ENCODE measurements at places on chromosomes 2 and 18.

DNA sequence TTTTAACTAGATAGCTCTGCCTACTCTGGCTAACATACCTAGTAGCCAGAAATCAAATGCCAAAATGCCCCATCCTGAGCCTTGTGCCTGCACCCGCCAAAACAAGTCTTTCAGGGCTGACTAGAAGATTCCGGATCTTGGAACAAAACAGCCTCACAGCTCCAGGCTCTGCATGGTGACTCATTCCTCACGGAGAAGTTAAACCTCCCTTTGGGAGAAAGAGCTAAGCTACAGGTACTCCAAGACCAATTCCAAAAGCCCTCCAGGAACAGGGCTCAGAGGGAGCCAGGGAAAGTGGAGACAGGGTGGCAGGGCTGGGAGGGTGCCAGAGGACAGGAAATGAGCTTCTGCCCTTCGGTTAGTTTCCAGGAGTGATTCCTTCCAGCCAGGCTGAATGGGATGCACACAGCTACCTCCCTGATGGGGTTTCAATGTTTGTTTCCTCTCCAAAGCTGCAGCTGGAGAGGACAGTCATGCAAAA is 295.6 kb downstream of the TNS1 start:
- no peak for DNase-seq

GRCh38 chr2:98924038-98924830 is 11.8 kb downstream of the CRACDL start:
- DNase-seq, result no peak

- DNase-seq, result no peak
Observed at GRCh38 chr2:241851325-241852115, 7.2 kb downstream of the PDCD1 start.

GRCh38 chr2:190982262-190983034 is 31.5 kb downstream of the STAT1 start:
- no peak for DNase-seq

DNA sequence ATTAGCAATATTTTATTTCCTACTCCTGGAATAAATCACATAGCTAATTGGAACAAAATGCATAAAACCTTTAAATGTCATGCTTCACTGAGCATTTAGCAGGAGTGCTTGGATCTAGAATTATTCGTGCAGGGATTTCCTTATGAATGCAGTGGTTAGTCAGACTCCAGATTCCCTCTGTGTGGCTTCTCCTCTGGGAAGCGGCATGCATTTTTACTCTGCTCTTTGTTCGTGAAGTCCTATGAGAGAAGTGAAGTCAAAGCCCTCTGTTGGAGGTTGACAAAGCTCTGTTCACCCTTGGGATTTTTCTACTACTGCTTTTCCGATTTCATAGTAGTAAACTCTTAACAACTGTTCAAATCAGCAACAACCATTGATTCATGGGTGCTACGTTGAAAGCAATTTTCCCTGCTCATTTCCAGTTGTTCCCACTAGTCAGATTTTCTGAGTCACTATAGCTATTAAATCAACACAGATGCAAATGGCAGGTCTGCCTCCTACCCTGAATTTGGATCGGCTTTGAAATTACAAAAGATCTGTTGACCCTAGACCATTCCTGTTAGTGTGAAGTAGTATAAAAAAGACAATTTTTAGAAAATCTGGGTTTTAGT is 461.7 kb downstream of the STK39 start:
- no peak for DNase-seq

DNA sequence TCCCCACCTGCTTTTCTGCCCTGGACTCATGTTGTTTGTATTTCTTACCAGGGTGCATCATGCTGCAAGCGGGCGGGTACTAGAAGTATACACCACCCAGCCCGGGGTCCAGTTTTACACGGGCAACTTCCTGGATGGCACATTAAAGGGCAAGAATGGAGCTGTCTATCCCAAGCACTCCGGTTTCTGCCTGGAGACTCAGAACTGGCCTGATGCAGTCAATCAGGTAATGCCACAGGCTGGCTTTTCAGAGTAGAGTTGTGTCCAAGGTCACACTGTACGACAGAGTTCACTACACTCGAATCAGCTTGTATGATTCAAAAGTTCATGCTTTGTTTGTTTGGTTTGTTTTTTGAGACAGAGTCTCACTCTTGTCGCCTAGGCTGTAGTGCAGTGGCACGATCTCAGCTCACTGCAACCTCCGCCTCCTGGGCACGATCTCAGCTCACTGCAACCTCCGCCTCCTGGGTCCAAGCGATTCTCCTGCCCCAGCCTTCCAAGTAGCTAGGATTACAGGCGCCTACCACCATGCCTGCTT is 19.4 kb downstream of the SRSF7 start:
- DNase-seq, result no peak

- DNase-seq, result no peak
Observed at GRCh38 chr2:203697190-203697589, 9.2 kb upstream of the CD28 start.

- peak; percentile 71 for DNase-seq
Observed at GRCh38 chr2:230691005-230691647, 21.5 kb upstream of the CAB39 start.

- no peak for DNase-seq
Observed at GRCh38 chr2:187698374-187699110, 144.3 kb upstream of the TFPI start.

GRCh38 chr2:188720811-188721605 is 253.2 kb upstream of the COL3A1 start:
- DNase-seq, result no peak

- no peak for DNase-seq
Observed at GRCh38 chr2:238920601-238921001, 72.7 kb downstream of the TWIST2 start.

GRCh38 chr2:29744976-29745375 is 176.4 kb downstream of the ALK start:
- DNase-seq, result no peak

DNA sequence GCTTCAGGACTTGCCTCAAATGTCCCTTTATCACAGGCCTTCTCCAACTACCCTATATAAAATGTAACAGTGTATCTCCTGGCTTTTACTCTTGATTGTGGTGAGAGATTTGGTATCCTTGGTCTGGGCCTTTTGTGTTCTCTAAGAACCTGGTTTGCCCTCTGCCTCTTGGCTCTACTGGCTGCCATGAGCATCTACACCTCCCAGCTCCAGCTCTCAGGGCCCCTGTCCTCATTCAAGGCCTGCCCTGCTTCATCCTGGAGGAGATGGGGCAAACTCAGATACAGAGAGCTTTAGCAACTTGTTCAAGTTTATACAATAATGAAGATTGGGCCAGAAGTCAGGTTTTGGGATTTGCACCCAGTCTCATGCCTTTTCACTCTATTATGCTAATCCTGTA is 45.0 kb downstream of the QPCT start:
- no peak for DNase-seq

GRCh38 chr18:61946449-61946848 is 53.6 kb upstream of the RNF152 start:
- no peak for DNase-seq

DNA sequence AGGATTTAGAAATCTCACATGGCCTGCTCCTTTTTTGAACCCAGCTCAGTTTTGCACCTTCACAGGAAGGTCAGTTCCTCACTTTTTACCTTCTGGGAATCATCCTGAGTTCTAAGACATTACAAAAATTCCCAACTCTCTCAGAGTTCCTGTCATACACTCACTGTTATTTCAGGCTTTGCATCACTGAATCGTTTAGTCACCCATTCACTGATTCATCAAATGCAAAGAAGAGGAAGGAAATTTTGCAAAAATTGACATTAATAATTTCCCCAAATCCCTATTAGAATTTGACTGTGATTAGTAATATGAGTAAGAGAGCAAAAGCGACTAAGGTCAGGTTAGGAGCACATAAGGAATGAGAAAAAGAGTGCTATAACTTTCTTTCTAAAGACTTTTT is 197.5 kb downstream of the PDE1A start:
- no peak for DNase-seq

DNA sequence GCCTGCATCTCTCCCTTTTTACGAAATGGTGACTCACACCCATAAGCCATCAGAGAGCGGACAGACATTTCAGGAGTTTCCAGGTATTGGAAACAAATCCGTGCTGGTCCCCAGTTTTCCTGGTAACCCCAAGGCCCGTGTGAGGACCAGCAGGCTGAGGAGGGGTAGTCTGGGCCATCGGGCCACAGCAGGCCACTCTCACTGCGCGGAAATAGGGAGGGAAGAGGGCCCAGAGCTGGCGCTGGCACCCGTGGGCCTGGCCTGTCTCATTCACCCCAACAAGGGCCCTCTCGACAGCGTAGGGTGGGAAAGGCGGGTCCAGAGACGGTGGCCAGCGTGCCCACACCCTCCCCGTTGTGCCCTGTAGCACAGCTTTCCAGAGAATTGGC is 13.7 kb upstream of the FAHD2A start:
- DNase-seq, result no peak

DNA sequence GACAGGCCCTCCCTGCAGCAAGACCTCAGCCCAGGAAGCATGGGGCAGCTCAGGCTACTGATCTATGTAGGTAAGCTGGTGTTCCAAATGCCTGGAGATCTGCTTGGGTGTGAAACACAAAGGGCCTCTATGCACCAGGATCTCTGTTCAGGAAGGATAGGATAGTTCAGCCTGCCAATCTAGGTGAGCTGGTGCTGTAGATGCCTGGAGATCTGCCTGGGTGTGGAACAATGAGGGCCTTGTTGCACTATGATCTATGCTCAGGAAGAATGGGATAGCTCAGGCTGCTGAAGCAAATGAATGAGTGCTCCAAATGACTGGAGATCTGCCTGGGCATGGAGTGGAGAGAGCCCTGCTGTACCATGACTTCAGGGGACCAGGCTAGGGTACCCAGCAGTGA is 48.9 kb upstream of the MYL1 start:
- no peak for DNase-seq

DNA sequence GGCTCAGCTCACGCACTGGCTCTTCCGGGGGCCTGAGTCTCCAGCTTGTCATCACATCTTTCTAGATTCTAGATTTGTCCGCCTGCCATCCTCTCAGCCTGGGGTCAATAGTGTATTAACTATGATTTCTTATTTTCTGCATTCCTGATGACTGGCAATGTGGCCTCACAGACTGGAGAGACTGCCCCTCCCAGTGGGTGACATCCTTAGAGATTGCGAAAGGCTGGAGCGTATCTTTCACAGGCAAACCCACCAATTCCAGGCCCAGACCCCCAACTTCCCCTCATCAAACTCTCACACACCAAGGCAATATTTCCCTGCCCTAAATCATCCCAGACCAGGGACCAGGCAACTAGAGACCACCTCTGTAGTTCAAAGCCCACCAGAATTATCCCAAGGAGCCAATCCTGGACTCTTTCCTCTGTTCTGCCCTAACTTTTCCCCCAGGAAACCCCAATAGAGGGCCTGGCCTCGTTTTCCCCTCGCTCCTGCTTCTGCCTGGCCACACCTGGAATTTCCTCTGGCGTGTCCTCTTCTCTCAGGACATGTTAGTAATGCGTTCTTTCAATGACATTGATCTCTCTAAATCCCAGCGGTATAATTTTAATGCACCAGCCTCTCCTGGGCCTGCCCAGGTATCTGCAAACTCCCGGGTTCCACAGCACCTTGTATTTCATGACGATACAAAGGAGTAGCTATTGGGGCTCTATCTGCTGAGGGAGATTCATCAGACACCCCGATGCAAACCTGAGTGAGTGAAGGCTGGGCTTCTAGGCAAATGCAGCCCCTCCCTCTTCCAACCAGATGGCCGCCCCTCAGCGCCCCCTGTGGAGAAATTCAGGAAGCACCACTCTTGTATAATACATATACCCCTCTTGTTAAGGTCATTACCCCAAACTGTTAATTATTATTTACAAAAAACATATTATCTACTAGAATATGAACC is 2.4 kb upstream of the KCNF1 start:
- peak; percentile 35 for DNase-seq

- DNase-seq, result no peak
Observed at GRCh38 chr2:63569740-63570139, 18.5 kb downstream of the WDPCP start.

DNA sequence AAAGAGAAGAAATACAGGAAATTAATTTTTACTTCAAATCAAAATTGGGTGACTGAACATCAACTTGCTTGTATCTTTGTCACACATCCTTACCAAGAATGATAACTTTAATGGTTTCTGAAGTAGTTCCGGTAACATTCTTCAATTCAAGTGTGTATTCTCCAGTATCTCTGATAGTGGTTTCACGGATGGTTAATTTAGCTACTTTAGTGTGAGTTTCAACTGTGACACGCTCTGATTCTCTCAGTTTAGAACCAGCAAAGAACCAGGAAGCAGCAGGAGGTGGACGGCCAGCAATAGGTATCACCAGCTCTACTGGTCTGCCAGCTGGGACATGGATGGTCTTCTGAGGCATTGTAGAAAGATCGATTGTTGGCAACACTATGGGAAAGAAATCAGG is 62.3 kb downstream of the PLEKHA3 start:
- no peak for DNase-seq

- no peak for DNase-seq
Observed at GRCh38 chr18:8396254-8396653, 213.0 kb upstream of the RAB12 start.

DNA sequence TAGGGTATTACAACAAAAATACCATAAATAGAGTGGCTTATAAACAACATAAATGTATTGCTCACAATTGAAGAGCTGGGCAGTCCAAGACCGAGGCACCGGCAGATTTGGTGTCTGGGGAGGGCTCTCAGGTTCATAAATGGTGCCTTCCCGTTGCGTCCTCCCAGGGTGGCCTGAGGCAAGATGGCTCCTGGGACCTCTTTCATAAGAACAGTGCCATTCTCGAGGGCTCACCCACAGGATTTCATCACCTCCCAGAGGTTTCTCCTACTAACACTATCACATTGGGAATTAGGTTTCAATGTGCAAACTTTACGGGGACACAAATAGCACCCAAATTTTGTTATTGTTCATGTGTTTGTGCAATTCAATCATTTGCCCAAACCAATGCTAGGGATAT is 793.5 kb upstream of the HS6ST1 start:
- DNase-seq, result no peak

DNA sequence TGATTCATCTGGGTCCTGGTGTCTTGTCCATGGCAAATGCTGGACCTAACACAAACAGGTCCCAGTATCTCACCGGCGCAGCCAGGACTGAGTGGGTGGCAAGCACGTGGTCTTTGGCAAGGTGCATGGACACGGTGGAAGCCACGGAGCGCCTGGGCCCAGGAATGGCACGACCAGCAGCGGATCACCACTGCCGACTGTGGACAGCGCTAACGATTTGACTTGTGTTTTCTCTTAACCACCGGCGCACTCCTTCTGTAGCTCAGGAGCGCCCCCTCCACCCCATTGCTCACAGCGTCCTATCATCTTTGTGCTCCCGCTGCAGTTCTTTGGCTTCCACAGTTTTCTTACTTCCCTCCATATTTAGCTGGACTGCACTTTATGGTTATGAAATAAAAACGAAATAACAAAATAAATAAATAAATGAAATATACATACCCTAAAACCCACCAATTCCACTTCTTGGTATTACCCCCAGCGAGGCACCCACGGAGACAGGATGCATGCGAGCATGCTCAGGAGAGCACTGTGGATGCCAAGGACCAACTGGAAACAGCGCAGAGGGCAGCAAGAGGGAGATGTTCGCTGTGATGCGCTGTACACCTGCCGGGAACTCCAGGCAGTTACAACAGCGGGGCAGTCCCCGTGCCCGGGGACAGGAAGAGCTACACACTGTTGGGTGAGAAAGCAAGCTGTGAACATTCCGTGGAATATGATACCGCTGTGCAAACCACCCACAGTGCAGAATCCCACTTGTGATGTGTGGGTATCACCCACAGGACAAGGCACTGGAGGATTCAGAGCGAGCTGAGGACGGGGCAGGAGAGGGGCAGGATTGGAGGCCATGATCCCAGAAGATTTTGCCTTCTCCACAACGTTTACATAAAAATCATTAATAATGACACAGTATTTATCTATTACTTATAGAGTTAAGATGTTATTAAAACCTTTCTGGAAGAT is 7.0 kb upstream of the CIDEA start:
- DNase-seq, result no peak

- DNase-seq, result no peak
Observed at GRCh38 chr2:104853534-104854497, at the start of gene POU3F3. Gene POU3F3, plus strand, starts transcription at chr2:104854115. Its CDS starts 1,396 bp downstream, at chr2:104855511.

GRCh38 chr2:219520079-219520478 is 5.8 kb downstream of the ASIC4 start:
- DNase-seq, result no peak

All from HCT116 (cell line).